ENCODE measurements at places on chromosomes 2 and 18.

DNA sequence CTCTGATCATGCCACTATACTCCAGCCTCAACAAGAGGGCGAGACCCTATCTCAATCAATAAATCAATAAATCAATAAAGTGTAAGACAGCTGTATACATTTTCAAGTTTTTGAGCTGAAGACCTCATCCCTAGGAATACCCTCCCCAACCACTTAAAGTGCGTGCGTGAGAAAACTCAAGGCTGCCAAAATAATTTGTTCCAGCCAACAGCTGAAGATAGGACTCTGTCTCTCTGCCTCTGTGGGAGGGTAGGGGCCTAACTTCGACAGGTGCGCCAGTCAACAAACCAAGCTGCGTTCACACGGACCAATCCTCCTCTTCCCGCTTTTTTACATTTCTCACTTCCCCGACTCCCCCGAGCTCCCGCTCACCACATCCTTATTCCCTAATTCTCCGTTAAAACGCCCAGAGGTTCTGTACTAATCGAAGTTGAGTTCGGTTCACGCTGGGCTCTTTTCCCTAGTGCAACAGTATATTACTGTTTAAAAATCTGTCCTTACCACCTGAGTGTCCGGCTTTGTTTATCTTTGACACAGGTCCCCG, 618 bp downstream of the POLR2D start:
- DNase-seq, result no peak

DNA sequence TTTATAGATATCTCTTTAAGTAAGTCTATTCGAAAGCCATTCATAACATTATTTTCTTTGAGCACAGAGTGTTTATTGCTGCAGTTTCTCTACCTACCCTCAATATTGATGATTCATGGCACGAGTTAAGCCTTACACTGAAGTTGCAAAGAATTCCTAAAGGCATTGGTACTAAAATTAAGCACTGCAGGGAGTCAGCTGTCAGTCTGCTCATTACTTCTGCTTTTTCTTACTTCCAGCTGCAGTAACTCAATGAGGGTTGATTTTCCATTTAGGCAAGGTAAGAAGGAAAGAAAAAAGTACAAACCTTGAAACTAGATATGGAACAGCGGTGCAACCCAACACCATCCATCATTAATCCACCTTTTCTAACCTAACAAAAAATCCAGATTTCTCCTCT, 65.2 kb downstream of the RNF152 start:
- no peak for DNase-seq

GRCh38 chr18:25662272-25662671, 310.3 kb upstream of the ZNF521 start:
- peak; percentile 5 for DNase-seq

- DNase-seq, result peak; percentile 55
Observed at GRCh38 chr2:189127756-189128155, 51.8 kb downstream of the COL5A2 start.

DNA sequence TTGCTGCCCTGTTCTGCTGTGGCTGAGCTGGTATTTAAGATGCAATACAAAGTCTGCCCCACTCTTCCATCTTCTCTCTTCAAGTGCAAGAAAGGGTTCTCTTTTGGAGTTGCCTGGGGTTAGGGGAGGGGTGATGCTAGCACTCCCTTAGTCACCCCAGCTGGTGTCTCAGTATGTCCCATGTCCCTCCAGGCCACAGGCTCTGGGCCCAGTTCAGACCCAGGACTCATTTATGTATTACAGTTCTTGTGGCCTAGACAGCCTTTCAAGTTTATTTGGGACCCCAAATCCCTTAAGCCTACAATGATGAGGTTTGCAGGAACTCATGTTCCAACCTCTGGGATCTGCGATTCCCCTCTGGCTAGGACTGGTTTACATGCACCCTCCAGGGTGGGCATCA, 47.2 kb upstream of the CCDC141 start:
- DNase-seq, result no peak

GRCh38 chr2:17835516-17835915, 19.3 kb downstream of the MSGN1 start:
- DNase-seq, result peak; percentile 3

DNA sequence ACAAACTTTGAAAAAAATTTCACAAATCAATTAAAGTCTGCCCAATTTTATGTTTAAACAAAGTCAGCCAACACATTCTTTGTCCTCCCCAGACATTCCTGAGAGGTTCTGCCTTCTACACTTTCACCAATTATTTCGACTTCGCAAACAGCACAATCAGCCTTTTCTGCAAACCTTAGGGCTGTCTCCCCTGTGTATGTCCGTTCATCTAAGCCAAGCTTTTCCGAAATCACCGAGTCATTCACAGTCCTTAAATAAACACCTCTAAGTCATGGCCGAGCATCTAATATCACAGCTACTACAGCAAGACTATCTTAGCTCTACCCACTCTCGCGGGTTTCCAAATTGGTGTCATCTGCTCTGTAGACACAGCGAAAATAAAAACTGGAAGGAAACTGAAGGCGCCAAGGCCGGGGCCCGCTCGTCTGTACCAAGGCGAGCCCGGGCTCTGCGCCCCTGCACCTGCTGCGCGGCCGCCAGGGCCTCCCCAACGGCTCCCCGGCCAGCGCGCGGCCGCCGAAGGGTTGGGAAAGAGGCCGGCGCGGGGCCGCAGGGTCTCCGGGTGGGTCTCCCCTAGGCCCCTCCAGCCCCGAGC, 730 bp downstream of the ODC1 start:
- peak; percentile 51 for DNase-seq

- no peak for DNase-seq
Observed at GRCh38 chr18:76386886-76387285, 108.2 kb downstream of the ZNF516 start.

- no peak for DNase-seq
Observed at GRCh38 chr2:233121856-233122255, 61.7 kb downstream of the INPP5D start.

- no peak for DNase-seq
Observed at GRCh38 chr2:8403876-8404275, 278.0 kb upstream of the ID2 start.

- DNase-seq, result no peak
Observed at GRCh38 chr2:161233858-161234431, 73.7 kb downstream of the TANK start.

GRCh38 chr2:150619607-150620330, 132.3 kb upstream of the RND3 start:
- peak; percentile 84 for DNase-seq

DNA sequence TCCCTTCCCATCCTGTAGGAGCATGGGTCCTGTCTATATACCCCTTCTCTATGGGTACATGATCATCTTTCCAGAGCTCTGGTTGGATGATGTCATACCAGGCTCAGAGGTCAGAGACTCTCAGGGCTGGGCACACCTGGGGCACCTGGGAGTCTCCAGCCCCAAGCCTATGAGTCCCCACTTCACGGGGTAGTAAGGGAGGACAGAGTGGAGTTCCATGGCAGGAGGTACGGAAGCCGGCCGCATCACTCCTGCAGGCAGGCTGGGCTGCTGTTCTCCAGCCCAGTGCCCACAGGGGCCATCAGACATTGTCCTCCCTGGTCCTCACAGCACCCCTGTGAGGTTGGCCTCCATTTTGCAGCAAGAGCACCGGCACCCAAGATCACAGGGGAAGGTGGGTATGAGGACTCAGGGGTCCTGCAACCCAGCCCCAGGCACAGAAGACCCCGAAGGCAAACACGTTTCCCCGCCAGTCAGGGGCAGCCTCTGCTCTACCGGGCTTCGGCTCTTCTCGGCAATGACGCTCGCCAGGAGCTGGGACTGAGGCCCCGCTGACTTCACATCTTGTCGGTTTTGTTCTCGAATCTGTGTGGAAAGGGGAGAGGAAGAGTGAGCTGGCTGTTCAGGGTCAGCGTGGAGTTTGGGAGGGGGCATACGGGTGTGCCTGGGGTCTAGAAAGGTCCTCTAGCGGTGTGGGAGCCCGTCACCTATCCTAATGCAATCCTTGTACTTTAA, 91.5 kb downstream of the ADD2 start:
- DNase-seq, result no peak

DNA sequence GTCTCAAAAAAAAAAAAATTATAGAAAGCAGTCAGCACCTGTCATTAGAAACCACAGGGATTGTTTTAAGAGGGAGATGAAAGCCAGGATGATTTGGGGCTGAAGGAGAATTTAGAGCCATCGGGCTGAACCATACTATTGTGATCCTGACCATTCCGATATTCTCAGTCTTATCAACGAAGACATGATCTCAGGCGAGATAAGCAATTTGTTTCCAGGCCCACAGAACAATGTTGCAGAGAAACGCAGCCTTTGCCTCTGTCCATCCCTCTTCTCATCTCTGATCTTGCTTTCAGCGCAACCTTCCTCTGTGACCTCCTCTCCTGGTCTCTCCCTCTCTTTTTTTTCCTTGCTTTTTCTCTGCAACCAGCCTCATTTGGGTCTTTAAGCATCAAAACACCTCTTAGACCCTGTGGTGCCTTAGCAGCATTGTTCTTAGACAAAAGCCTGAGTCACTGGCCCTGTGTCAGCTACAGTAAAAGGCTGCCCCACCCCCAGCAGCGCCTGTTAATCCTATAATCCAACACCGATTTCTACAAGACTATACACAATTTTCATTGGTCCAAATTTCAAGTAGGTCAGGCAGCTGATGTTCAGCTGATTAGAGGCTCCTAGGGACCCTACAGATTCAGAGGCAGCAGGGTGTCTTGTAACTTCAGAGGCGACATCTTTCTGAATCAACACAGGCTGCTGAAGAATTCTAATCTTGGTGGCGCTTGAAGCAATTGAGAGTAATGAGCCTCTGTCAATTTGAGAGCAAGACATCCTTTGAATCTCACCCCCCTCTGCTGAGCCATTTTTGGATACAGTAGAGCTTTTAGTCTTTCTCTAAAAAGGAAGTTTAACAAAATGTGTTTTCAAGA, 206.0 kb downstream of the NCK2 start:
- DNase-seq, result no peak

- DNase-seq, result no peak
Observed at GRCh38 chr2:62415019-62415431, 91.0 kb downstream of the TMEM17 start.

DNA sequence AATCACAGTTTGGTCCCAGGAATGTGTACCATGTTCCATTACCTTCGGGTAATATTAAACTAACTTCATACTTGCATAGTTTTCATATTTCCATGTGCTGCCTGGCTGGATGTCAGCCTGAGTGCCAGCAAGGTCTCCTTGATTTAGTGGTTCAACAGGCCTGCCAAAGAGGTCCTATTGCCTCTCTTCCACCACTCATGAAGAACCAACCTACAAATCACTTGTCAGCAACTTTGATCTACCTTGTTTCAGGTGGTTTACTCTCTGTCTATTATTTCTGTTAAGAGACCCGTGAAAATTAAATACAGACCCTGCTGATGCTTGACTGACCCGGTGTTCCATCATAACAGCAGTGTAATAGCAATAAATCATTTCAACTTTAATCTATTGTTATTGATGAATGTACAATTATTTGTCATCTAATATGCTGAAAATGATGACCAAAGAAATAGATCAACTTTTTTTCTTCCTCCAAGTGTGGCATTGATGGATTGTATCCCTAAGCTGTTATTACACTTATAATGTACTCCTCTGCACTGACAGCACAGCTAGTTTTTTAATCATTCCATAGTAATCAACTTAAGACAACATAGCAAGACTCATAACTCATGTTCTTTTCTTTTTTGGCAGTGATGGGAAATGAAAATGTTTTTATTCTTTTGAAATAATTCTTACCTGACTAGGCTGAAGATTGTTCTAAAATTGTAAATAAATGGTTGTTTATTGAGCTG, 1220.2 kb upstream of the ACVR2A start:
- DNase-seq, result peak; percentile 1

- DNase-seq, result no peak
Observed at GRCh38 chr2:36174920-36175319, 180.7 kb upstream of the CRIM1 start.
